Epithelial cell of prostate (primary cell): ENCODE measurements at places on chromosomes 4 and X.

DNA sequence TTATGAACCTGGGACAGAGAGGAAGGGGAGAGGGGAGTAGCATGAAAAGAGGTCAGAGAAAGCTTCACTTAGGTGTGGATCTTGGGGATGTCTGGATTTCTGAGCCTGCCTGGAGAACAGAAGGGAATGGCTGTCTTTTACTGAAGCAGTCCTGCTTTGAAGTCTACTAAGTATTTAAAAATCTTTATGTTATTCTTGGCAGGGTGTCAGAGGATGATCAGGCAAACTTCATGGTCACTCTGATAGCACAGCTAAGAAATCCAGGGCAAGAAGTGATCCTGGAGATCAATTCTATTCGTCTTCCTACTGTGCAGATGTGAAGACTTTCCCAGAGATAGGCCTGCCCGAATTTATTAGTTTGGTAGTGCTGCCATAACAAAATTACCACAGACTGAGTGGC, 464.4 kb upstream of the BOD1L1 start:
- DNase-seq: no peak

DNA sequence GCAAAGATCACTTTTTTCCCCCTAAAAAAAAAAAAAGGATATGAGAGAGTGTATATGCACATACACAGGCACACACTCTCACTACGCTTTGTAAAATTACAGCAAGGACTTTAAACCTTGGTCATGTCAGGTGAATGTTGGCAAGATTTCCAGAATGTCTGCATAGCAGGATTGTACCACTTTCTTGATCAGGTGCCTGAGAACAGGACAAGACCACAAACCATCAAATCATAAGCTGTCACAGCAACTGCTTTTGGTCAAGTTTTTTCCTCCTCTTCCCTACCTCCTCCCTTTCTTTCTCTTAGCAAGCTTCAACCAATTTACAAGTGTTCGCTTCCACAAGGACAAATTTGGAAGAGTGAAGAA, 15.3 kb downstream of the PPARGC1A start:
- no peak for DNase-seq

- no peak for DNase-seq
Measured at GRCh38 chr4:127575888-127576287, 56.9 kb upstream of the INTU start.

- no peak for DNase-seq
Measured at GRCh38 chr4:163806653-163807052, 312.2 kb downstream of the TMA16 start.

GRCh38 chr4:152981278-152981677, 45.2 kb downstream of the FHDC1 start:
- no peak for DNase-seq

- no peak for DNase-seq
Measured at GRCh38 chr4:93660036-93660435, 168.5 kb upstream of the ATOH1 start.

- DNase-seq: no peak
Measured at GRCh38 chr4:173537613-173538147, 7.7 kb upstream of the HAND2 start.

- no peak for DNase-seq
Measured at GRCh38 chr4:185879666-185880312, 67.8 kb upstream of the SORBS2 start.

DNA sequence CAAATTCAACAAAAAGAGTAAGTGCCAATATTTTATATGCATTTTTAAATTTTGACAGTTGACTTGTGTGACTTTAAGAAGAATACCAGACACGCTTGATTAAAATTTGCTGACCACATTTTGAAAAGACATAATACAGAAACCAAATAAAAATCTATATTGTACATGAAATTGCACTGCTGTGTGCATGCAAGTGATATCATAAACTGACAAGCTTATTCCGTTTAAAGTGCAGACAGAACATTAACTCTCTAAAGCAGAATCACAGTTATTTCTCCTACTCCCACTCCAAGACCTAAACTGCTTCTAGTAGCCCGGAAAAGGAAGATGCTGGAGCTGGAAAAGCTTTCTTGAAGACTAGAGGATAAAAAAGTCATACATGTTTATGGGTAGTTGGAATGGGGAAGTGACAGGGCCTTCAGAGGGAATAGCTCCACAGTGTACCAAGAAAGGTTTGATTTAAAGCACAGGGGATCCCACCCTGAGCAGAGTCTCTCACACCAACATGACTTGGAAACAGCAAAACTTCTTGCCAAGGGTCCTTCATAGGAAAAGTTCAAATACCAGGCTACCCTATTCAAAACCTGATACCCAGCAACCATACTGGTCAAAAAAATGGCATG, 34.1 kb upstream of the NAF1 start:
- DNase-seq: no peak

DNA sequence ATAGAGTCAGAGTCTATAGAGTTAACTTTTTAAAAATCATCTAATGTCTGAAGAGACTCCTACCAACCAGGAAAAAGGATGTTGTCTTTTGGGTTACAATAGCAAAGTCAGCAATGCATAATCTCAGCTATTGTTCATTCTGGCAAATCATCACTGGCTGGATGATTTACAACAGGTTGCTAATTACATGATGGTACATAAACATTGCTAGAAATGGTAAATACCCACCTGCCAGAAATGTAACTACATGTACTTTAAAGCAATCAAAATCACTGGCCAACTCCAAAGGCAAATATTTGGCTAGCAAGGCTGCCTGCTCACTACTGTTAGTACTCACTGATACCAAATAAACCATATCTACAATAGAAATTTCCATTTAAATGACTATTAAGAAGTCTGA, 91.1 kb downstream of the PPP3CA start:
- DNase-seq: no peak

DNA sequence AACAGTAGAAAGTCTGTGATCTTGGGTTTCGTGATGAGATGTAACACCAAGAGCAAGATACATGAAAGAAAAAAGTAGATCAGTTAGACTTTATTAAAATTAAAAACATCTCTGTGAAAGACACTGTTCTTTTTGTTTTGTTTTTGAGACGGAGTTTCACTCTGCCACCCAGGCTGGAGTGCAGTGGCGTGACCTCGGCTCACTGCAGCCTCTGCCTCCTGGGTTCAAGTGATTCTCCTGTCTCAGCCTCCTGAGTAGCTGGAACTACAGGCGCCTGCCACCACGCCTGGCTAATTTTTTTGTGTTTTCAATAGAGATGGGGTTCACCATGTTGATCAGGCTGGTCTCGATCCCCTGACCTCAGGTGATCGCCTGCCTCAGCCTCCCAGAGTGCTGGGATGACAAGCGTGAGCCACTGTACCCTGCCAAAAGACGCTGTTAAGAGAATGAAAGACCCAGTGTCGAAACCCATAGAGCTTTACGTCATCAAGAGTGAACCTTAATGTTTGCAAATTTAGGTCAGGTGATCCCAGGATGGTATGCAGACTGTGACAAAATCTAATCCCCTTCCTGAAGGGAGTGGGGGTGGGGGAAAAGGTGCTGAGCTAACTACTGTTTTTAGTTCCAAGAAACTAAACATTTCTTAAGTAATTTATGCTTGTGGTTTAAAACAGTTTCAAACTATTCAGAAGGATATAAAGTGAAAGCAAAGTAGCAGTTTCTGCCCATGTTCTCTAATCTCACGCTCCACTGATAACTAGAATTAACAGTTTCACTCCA, 8.0 kb downstream of the OFD1 start:
- DNase-seq: no peak

- no peak for DNase-seq
Measured at GRCh38 chr4:69025999-69026387, 70.3 kb upstream of the UGT2B7 start.

GRCh38 chr4:182975806-182976205, 58.6 kb upstream of the DCTD start:
- DNase-seq: peak; percentile 84

DNA sequence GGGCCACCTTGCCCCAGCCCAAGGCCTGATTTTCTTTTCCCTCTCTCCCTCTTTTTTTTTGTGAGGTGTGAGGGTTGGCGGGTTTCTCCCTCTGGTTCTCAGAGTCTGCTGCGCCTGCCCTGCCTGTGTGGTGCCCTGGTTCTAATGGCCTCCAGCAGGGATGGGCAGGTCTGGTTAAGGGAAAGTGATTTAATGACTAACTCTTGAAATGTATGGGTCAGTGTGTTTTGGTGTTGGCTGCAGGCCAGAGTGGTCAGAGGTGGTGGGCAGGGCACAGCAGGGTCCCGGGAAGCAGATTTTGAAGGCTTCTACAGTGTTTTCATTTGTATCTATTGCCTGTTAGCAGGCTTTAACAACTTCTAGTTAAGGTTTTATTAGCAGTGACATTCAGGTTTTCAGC, 39.0 kb downstream of the JADE1 start:
- DNase-seq: no peak

- no peak for DNase-seq
Measured at GRCh38 chrX:101369687-101370086, 16.3 kb downstream of the BTK start.

- no peak for DNase-seq
Measured at GRCh38 chrX:110363244-110363643, 4.6 kb downstream of the RTL9 start.

DNA sequence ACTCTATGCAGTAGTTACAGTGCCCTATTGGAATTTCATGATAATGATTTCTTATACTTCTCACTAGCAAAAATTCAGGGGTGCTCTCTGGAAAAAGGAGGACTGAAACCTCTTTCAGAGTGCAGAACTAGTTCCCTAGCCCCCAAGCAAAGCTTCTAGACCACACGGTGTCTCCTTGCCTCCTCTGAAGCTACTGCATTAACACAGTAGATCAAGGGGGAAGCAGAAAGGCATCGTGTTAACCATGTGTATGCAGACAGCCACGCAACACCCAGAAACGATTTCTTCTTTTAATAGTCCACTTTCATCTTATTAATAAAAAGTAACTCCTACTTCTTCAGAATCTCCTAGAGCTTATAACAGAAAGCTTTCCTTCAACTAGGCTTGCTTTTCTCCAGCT, 44.7 kb downstream of the MAML3 start:
- DNase-seq: no peak
